ENCODE measurements at places on chromosomes 16 and 17. TPM values are rescaled to one million over a fixed set of nuclear protein-coding genes. Genes with fewer than 3 reads are reported as not detected.

GRCh38 chr16:71327720-71328119, 30.8 kb upstream of the CALB2 start:
- no peaks in the 10 kb centered on the region for H3K36me3 ChIP-seq
- no peak overlapping the region for H3K27ac ChIP-seq
- no peak overlapping the region for H3K4me3 ChIP-seq
- no peaks in the 10 kb centered on the region for H3K4me1 ChIP-seq
- no peak for DNase-seq
- H3K27me3 ChIP-seq: peaks cover 37% of the 10 kb centered on the region

DNA sequence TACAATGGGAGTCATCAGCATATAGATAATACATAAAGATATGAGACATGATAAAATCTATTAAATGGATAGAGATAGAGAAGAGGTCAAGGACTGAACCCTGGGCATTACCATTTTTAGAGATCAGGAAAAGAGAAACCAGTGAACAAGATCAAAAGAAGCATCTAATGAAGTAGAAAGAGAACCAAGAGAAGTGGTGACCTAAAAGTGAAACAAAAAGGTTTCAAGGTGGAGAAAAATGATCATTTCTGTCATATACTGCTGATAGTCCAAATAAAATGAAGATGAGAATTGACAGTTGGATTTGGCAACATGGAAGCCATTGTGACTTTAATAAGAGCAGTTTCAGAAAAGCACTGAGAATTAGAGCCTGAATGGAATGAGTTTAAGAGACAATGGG, 165.1 kb downstream of the PPM1E start:
- no peaks in the 10 kb centered on the region for H3K36me3 ChIP-seq
- peaks cover 4% of the 10 kb centered on the region for H3K4me1 ChIP-seq
- H3K4me3 ChIP-seq: no peak overlapping the region
- no peak for DNase-seq
- no peak overlapping the region for H3K27ac ChIP-seq
- H3K27me3 ChIP-seq: peaks cover 24% of the 10 kb centered on the region

- H3K4me1 ChIP-seq: no peaks in the 10 kb centered on the region
- no peak for DNase-seq
These were observed 25.0 kb downstream of the NXN start for GRCh38 chr17:954431-955164.

DNA sequence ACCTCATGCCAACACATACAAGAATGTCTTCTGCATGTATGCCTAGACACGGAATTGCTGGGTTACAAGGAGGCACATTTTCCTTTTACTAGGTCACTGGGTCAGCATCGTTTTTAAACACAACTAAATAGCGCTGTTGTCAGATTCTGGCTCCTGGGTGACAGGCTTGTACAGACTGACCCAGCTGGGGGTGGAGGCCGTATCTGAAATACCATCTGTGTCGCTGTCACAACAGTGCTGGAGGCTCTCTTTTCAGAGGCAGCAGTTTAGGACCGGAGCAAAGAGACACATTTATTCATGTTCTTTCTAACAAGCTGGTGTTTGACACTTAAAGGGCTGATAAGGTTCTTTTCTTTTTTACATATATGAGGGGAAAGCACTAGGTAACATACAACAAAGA, 403.0 kb upstream of the ASIC2 start:
- peaks cover 58% of the 10 kb centered on the region for H3K27me3 ChIP-seq
- no peaks in the 10 kb centered on the region for H3K36me3 ChIP-seq
- DNase-seq: no peak
- no peak overlapping the region for H3K27ac ChIP-seq

Gene LRRC59
- total RNA-seq: 45.2 TPM

- no peaks in the 10 kb centered on the region for H3K36me3 ChIP-seq
- H3K27ac ChIP-seq: peak overlapping the region; percentile 96
- peaks cover 37% of the 10 kb centered on the region for H3K4me1 ChIP-seq
- peak overlapping the region; percentile 87 for H3K4me3 ChIP-seq
- no peaks in the 10 kb centered on the region for H3K27me3 ChIP-seq
These were observed 44.7 kb upstream of the MEAK7 start for GRCh38 chr16:84548971-84549844.

DNA sequence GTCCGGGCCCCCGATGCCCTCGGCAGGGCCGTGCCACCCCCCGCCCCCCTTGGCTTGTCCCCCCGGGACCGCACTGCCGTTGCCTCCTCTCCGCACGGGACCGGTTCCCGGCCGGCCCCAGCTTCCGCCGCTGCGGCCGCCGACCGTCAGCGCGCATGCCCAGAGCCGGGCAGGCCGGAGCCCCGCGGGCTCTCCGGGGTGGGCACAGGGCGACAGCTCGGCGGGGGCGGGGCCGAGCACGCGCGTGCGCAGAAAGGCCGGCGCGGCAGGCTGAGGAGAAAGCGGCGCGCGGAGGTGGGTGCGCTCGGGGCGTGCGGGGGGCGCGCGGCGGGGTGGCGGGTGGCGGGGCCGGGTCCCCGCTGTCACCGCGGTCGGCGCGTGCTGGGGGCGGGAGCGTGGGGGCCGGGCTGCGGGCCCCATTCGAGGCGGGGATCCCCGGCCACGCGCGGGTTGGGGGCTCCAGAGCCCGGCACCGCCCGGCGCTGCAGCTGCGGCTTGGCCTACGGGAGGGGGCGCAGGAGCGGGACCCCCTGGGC, at the start of gene TBC1D24:
TBC1D24 (plus strand) TSS at position 251 of the 536 bp plus-strand sequence. CDS start 21,022 bp downstream, outside the sequence.
- DNase-seq: peak; percentile 77
- H3K36me3 ChIP-seq: no peaks in the 10 kb centered on the region
- H3K4me3 ChIP-seq: peak within 1 kb of the TSS; percentile 72
- peaks cover 23% of the 10 kb centered on the region for H3K4me1 ChIP-seq
- peaks cover 13% of the 10 kb centered on the region for H3K27me3 ChIP-seq
- no peak within 1 kb of the TSS for H3K27ac ChIP-seq

- H3K27me3 ChIP-seq: no peaks in the 10 kb centered on the region
- H3K36me3 ChIP-seq: no peaks in the 10 kb centered on the region
- H3K4me3 ChIP-seq: no peak overlapping the region
- H3K4me1 ChIP-seq: no peaks in the 10 kb centered on the region
- no peak overlapping the region for H3K27ac ChIP-seq
These were observed 928.7 kb upstream of the SOX9 start for GRCh38 chr17:71192039-71192555.

Gene CEP295NL
- total RNA-seq: 2.0 TPM

DNA sequence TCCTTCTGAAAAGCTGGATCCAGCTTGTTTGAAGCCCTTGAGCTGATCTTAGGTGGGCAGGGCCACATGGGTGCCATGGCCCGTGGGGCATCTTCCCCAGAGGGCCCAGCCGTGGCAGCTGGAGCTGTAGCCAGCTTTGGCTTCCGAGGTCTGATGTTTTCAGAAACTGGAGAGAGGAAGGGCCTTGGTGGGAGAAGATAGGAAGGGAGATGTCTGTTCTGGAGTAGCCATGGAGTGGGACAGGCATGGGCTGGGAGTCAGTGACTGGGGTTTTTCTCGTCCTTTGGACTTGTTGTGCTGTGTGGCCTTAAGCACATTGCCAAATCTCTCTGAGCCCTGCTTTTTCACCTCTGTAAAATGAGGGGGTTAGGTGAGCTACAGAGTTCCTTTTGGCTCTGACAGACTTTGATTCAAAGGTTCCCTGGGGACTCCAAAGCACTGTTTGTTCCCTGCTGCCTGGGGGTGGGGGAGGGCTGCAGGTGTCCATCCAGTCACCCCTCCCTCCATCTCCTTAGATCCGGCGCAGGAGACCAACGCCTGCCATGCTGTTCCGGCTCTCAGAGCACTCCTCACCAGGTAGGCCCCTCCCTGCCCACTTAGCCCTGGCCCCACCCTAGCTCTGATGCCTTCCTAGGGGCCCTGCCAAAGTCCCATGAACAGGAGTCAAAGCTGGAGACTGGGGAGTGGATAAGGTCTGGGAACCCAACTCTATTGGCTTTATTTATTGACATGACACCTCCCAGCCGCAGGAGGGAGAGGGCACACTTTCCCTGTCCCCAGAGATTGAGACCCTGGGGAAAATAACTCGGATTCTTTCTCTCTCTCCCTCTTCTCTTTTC, 2.1 kb downstream of the PPP1R1B start:
- no peak for DNase-seq
- H3K27ac ChIP-seq: peak overlapping the region; percentile 45
- H3K4me3 ChIP-seq: no peak overlapping the region
- H3K36me3 ChIP-seq: peaks cover 5% of the 10 kb centered on the region

Data from T-helper 17 cell (primary cell).